ENCODE measurements at places on chromosomes 7 and 10.

- no peak for DNase-seq
Observed at GRCh38 chr7:18648849-18649758, 153.6 kb downstream of the HDAC9 start.

DNA sequence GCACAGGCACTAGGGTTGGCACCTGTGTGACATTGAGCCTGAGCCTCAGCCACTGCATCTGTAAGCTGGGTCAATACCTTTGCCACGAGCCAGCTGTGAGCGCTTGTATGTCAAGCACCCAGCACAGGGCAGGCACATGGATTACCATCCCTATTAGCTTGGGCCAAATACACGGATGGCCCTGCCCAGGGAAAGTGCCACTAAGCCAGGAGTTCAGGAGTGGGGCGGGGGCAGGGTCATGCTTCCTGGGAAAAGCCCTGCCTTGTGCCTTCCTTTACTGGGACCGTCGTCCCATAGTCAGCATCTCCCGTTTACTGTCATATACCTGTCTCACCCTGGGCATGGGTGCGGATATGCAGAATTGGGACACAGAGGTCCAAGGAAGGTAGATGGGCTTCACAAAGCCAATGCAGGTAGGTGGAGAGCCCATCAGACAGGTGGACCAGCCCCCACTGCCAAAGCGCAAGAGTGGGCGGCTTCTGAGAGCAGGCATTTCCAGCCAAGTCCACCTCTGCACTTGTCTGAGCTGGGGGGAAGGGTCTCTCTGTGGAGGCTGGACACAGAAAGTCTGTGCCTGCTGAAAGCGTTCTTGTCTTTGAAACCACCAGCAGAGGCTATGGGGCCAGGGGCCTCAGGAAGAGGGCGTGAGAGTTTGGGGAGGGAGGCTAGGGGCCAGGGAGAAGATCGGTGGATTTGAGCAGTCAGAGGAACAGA lies 72.6 kb downstream of the VWA2 start:
- DNase-seq, result no peak

GRCh38 chr7:24290004-24290641 lies 6.1 kb downstream of the NPY start:
- no peak for DNase-seq

GRCh38 chr7:73967832-73968290 lies 60.1 kb upstream of the ELN start:
- DNase-seq, result no peak

DNA sequence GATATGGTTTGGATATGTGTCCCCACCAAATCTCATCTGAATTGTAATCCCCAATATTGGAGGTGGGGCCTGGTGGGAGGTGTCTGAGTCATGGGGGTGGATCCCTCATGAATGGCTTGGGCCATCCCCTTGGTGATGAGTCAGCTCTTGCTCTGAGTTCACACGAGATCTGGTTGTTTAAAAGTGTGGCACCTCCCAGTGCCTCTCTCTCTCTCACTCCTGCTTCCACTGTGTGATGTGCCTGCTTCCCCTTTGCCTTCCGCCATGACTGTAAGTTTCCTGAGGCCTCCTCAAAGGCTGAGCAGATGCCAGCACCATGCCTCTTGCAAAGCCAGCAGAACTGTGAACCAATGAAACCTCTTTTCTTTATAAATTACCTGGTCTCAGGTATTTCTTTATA lies 4.8 kb upstream of the GCK start:
- no peak for DNase-seq

DNA sequence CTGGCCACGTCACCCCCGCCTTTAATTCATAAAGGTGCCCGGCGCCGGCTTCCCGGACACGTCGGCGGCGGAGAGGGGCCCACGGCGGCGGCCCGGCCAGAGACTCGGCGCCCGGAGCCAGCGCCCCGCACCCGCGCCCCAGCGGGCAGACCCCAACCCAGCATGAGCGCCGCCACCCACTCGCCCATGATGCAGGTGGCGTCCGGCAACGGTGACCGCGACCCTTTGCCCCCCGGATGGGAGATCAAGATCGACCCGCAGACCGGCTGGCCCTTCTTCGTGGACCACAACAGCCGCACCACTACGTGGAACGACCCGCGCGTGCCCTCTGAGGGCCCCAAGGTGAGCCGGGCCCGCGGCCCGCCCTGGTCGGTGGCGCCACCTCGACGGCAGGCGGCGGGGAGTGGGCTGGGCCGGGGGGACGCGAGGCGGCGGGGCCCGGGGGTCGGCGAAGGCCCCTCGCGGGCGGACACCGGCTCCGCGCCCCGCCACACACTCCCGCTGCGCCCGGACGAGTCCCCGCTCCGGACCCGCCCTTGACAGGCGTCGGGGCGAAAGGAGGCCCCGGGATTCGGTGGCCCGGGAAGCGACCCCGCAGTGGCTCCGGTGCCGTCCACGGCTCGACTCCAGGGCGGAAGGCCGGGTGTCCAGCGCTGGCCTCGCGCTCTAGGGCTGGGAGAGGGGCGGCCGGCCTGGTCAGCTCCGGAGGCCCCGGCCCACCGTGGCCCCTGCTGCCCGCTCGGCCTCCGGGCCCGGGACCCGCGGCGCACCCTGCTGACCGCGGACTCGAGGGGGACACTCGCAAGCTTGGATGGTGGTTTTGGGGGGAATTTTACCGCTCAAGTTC lies 557 bp downstream of the BAG3 start:
- no peak for DNase-seq

DNA sequence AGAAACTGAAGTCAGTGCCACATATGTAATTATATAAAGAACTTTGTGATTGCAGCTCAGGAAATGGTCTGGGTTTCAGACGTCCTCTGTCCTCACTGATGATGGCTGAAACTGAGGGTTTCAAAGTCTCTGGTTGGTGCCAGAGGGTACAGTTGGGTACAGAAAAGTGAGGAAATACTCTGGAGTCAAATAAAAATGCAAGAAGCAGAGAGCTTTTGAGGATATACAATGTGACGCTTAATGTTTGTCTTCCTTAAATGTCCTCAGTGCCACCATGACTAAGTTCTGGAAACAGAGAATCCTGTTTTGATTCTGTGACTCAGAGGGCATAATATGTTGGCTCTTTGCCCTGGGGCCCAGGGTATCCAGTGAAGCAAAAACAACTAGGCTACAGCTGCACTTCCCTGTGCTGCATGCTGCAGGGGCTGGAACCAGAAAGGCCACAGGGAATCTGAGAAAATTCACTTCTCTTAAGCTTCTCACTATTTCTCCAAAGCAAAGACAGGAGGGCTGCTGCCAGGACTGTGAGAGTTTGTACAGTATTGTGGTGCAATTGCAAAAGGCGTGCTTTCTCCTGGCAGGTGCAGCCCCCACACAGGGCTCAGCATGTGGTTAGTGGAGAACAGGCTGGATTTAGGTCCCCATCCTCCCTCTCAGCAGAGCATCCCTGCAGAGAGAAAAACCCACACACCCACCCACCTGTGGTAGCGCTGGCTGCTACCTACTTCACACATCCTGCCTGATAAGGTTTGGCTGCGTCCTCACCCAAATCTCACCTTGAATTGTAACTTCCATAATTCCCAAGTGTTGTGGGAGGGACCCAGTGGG lies 169.5 kb upstream of the SVIL start:
- DNase-seq, result peak; percentile 44

DNA sequence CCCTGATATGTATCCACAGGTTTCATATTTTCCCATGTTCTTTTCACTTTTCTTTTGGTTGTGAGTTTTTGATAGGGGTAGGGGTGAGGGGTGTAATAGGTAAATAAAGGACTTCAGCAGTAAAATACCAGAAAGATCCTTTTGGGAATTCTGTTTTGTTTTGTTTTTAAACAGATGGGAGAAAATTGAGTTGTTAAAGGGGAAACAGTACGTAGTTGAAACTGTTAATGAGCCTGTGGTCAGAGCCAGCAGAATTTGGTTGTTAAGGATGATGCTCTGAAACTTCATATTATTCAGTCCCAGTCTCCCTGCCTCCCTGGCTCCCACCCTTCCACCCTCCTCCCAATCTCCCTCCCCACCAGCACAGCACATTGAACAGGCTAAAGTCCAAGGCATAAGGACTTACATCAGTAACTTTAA lies 195.9 kb downstream of the CREB5 start:
- no peak for DNase-seq

- DNase-seq, result no peak
Observed at GRCh38 chr10:108360187-108360586, 1195.7 kb upstream of the SORCS1 start.

- DNase-seq, result no peak
Observed at GRCh38 chr7:134701272-134701671, 54.6 kb downstream of the BPGM start.

DNA sequence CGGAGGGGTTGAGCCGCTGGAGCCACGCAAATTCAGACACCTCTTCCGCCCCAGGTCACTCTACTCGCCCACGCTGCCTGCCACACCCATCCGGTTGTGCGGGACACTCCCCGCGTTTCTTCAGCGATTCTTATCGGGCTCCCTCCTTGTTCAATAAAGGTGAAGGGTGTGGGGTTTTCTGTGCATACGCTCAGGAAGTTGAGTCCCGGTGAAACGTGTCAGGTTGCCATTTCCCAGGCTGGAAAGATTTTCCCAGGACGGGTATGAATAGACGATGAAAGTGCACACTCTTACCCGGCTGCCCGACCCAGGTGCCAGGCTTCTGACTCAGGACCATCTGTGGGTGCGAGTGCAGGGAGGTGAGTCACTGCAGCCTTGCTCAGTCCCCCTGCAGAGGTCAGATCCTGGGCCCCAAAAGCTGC lies 22.0 kb downstream of the KLF6 start:
- no peak for DNase-seq

GRCh38 chr10:71982269-71983178 lies 18.3 kb downstream of the CHST3 start:
- no peak for DNase-seq

DNA sequence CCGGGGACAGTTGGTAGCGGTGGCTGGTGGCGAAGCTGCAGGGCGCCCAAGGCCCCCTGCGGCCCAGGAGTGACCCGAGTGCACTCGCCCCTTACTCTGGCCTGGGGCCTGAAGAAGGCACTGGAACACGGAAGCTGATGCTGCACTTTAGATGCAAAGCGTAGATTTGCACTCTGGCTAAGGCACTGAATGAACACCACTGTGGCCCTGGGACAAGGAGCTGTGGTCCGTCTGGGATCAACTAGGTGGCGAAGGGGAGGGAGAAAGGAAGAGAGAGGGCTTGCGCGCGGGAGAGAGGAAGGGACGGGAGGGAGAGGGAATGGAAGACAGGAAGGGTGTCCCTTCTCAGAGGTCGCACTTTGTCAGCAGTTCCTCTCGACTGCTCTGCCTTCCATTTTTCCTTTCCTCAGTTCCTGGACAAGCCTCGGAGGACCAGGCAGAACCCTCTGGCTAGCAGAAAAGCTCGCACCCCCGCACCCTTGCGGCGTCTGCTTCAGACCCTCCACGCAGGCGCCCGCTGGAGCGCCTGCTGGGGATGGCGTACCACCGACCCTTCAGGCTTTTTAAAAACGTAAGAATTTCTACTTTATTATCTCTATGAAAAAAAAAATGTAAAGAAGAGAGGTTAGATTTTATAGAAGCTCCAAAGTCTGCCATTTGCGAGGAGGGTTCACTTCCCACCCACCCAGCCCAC lies 1.2 kb downstream of the FERD3L start:
- DNase-seq, result no peak

GRCh38 chr7:101134399-101134980 lies 7.6 kb downstream of the SERPINE1 start:
- no peak for DNase-seq

DNA sequence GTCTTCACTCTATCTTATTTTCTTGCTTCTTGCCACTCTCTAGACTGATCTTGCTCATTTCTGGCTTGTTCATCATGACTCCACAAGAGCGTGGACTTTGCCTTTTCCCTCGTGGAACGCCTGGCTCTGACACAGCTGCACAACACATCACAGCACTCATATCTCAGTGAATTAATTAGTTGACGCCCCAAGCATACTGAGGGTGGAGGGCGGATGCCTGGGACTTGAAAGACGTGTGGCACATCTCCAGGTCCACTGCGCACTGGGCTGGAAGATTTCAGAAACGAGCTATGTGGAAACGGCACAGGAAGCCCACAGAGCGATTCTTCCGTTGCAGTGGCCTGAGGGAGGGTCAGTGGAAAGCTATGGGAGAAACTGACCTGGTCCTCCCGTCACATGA lies 23.6 kb upstream of the PLEKHA1 start:
- DNase-seq, result no peak

GRCh38 chr7:158541346-158542010 lies 46.1 kb downstream of the PTPRN2 start:
- no peak for DNase-seq

- DNase-seq, result no peak
Observed at GRCh38 chr7:46900312-46901263, 681.3 kb downstream of the TNS3 start.

- peak; percentile 67 for DNase-seq
Observed at GRCh38 chr7:114085592-114086501, 167.0 kb upstream of the PPP1R3A start.

- no peak for DNase-seq
Observed at GRCh38 chr7:38756521-38756920, 125.3 kb upstream of the AMPH start.

DNA sequence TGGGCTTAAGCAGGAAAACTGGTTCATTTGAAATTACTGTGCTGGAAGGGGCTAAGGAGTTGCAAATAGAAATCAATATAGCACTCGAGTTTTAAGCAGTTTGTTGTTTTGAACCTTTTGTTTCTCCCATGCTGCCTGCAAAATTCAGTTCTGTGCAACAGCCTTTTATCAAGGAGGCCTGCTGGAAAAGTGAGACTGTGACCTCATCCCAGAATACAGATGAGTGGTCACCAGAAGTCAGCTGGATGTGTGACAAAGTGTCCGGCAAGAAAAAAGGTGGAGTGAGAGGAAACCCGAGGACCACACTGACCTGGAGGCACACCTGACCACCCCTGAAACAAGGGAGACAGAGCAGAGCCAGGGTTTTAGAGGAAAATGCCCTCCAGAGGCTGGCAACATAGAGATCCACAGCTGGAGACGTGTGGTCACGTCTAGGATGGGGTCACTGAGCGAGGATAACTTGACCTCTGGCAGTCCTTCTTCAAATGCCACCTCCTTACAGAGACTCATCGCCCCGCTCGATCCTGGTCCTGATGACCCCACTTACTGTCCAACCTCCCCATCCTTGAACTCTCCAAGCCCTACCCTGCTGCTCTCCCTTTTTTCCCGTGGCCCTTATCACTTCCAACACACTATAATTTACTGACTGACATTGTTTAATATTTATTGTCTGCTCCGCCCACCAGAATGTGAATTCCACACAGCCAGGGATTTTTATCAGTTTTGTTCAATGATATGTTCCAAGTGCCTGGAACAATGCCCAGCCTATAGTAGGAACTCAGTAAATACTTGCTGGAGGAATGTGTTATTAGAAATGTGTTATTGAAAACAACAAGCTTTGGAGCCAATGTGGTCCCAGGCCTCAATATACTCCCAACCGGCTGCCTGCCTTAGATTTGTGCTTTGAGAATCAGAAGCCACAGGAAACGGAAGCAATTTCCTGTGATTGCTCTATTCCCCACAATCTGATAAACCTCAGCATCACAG lies 243.8 kb downstream of the GLI3 start:
- DNase-seq, result no peak

DNA sequence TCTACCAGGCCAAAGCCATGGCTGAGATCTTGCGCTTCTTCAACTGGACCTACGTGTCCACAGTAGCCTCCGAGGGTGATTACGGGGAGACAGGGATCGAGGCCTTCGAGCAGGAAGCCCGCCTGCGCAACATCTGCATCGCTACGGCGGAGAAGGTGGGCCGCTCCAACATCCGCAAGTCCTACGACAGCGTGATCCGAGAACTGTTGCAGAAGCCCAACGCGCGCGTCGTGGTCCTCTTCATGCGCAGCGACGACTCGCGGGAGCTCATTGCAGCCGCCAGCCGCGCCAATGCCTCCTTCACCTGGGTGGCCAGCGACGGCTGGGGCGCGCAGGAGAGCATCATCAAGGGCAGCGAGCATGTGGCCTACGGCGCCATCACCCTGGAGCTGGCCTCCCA lies 142.7 kb downstream of the GRM3 start:
- no peak for DNase-seq
